A549 treated with RU486 at 1 μM for 4 hours (cell line): ENCODE measurements at places on chromosomes 16 and 17. TPM values are rescaled to one million over a fixed set of nuclear protein-coding genes. Genes with fewer than 3 reads are reported as not detected.

Gene NUP93
- 85.8 to 103 TPM (median 99.0 TPM) in 5 replicates for total RNA-seq

Gene TMC8
- 0.18 to 0.43 TPM (median 0.29 TPM) in 5 replicates for total RNA-seq

Gene PLEKHM1
- 20.5 to 25.9 TPM (median 23.3 TPM) in 5 replicates for total RNA-seq

Gene TMEM204
- not detected in 5 replicates for total RNA-seq

Gene CCDC92B
- total RNA-seq, result 0.09 to 0.19 TPM (median 0.15 TPM) in 5 replicates

Gene C16orf46
- total RNA-seq, result 0.62 to 1.5 TPM (median 0.92 TPM) in 5 replicates

Gene RBBP6
- 17.2 to 26.9 TPM (median 25.9 TPM) in 5 replicates for total RNA-seq

Gene STX1B
- 1.5 to 2.1 TPM (median 1.5 TPM) in 5 replicates for total RNA-seq

Gene TGFB1I1
- 36.6 to 57.9 TPM (median 44.1 TPM) in 5 replicates for total RNA-seq

Gene KRTAP1-5
- total RNA-seq, result not detected in 5 replicates

Gene CDH1
- 3.7 to 4.7 TPM (median 4.4 TPM) in 5 replicates for total RNA-seq

Gene NLRC3
- 0.01 TPM in 1 of 5 replicates, not detected in the others for total RNA-seq

Gene DLX4
- total RNA-seq, result 2.0 to 3.5 TPM (median 3.1 TPM) in 5 replicates

Gene RNF222
- not detected in 5 replicates for total RNA-seq

Gene DHODH
- total RNA-seq, result 12.2 to 16.2 TPM (median 13.4 TPM) in 5 replicates

Gene SLC9A5
- total RNA-seq, result 0.89 to 1.6 TPM (median 1.4 TPM) in 5 replicates

Gene NPIPA8
- total RNA-seq, result 0.31 to 1.6 TPM (median 0.83 TPM) in 4 of 5 replicates, not detected in the other

Gene DNAJA3
- total RNA-seq, result 59.0 to 72.9 TPM (median 72.5 TPM) in 5 replicates

Gene SLFN11
- total RNA-seq, result 4.9 to 7.3 TPM (median 5.3 TPM) in 5 replicates

Gene ANKRD40CL
- total RNA-seq, result not detected in 5 replicates

Gene P2RX5
- total RNA-seq, result 15.2 to 23.3 TPM (median 21.4 TPM) in 5 replicates
